DND-41 (cell line): ENCODE measurements at places on chromosomes 1 and 21.

DNA sequence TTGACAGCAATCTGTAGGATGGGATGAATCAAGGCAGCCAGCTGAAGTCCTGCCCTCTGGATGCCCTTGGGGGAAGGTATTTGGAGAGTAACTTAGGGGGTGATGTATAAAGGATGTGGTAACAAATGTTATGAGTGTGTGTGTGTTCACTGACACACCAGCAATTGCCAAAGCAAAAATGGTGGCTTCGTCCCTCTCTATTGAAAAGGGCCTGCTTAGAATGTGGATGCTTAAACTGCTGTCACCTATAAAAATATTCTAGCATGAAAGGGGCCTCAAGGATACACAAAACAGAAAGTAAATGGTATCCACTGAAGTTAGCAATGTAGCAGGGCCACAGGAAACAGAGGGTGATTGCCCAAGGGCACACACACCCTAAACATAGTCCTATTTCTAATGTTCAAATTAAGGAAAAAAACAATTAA, 15.1 kb upstream of the AIM2 start:
- DNase-seq: no peak

GRCh38 chr1:169879034-169879840, 14.5 kb downstream of the SCYL3 start:
- no peak for DNase-seq

GRCh38 chr1:24136956-24137539, 5.9 kb downstream of the IL22RA1 start:
- DNase-seq: no peak

GRCh38 chr1:38783640-38784229, 75.8 kb downstream of the RRAGC start:
- DNase-seq: no peak

- DNase-seq: no peak
Measured at GRCh38 chr1:170521818-170522217, 10.1 kb upstream of the GORAB start.

DNA sequence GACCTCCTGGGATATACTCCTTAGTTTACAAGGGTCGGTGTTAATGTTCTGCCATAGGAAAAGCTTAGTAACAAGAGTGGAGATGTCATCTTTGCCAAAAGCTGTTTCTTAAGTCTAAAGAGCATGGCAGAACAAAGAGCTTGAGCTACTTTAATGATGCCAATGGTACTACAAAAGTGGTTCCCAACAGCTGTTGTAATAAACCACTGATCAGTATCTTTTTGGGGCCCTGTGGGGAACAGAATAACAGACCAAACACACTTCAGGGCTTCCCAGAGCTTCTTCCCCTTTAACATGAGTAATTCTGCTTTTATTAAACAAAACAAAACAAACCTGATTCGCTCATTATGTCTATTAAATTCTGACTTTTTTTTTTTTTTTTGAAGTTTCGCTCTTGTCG, 116.3 kb downstream of the NCAM2 start:
- no peak for DNase-seq

- no peak for DNase-seq
Measured at GRCh38 chr1:116508085-116508983, 62.5 kb downstream of the CD58 start.

- DNase-seq: no peak
Measured at GRCh38 chr1:36279110-36279788, 26.9 kb upstream of the SH3D21 start.

- no peak for DNase-seq
Measured at GRCh38 chr21:45529785-45530422, 12.3 kb downstream of the SLC19A1 start.

- DNase-seq: no peak
Measured at GRCh38 chr1:80673935-80674597, 1126.7 kb upstream of the ADGRL2 start.

GRCh38 chr1:203124546-203125317, 2.8 kb upstream of the ADORA1 start:
- no peak for DNase-seq

DNA sequence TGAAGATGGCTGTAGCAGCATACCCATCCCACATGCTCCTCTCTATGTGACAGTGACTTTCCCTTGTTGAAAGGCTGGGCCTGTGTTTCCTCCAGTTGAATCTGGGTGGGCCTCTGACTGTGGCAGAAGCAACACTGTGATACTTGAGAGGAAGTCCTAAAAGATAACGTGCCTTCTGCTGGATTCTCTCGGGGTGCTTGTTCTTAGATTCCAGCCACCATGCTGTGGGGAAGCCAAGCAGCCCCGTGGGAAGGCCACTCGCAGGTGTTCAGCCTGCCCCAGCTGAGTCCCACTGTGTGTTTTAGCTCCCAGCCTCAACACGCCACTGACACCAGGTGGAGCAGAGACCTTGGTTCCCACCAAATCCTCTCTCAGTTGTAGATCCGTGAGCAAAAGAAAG, 31.5 kb downstream of the TRAPPC10 start:
- peak; percentile 37 for DNase-seq

DNA sequence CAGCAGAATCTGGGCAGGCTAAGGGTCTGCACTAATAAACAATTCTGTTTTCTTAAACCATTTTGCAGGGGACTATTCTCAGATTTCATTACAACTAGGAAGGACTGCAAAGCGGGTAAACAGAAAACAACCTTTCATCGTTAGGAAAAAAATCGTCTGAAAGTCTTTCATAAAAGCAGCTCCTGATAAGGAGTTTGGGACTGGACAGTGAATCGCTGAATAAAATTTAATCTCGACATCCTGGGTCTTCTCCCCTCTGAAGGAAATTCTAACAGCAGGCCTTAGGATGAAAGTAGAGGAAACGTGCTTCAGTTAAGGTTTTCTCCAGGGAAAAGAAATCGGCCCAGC, 471 bp upstream of the MTF2 start:
- DNase-seq: no peak

GRCh38 chr1:66069976-66070876, 277.5 kb downstream of the PDE4B start:
- no peak for DNase-seq

DNA sequence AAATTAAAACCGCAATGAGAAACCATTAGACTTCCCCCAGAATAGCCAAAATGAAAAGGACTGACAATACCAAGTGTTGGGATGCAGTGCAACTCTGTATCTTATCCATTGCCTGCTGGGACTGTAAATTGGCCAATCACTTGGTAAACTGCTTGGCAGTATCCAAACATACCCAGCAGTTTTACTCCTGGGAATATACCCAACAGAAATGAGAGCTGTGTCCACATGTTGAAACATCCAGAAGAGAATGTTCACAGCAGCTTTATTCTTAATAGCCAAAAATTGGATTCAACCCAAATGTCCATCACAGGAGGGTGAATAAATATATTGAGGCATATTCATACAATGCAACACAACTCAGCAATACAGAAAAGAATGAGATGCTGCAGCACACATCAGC, 13.7 kb upstream of the FAM20B start:
- no peak for DNase-seq

GRCh38 chr1:178630417-178630816, 94.6 kb upstream of the RALGPS2 start:
- no peak for DNase-seq

DNA sequence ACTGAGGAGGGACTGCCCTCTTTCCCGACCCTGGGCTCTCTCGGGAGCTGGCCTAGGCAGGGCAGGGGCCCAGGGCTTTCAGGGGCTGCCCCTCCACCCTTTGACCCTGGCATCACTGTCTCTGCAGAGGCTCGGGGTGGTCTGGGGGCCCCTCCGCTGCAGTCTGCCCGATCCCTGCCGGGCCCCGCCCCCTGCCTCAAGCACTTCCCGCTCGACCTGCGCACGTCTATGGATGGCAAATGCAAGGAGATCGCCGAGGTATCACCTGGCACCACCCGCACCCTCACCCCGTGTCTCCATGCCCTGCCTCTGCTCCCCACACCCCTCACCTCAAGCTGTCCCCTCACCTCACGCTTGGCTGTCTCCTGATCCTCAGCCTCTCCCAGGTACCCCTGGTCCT, 5.5 kb downstream of the AMPD2 start:
- DNase-seq: no peak

DNA sequence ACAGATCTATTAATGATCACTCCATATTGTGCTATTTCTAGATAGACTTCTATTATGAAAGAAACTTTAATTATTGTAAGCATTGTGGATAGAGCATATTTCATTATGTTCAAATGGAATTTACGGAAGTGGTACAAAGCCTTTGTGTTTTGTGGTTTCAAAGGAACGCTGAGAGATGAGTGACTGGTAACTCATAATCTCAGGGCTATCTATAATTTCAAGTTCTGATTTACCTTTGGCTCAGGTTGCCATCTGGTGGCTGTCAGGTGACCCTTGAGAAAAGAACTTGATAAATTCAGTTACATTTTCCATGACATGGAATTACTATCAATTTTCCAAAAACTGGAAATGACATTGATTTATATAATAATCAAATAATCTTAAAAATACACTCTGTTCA, 12.2 kb downstream of the NTNG1 start:
- DNase-seq: no peak

DNA sequence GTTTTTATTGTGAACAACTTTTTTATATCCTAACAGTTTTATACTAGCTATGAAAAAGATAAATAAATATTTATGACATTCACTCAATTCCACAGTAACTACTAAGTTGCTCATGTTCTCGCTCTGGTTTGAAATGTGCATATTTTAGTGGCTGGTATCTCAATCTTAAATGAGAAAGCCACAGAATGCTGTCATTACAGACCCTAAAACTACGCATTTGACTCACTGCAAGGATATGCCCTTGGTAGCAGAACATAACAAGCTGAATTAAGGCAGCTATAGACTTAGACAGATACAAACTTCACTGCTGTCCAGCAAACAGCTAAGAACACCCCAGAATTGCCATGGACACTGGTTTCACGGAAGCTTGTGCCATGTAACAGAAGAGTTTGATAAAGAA, 19.0 kb downstream of the DAB1 start:
- no peak for DNase-seq

DNA sequence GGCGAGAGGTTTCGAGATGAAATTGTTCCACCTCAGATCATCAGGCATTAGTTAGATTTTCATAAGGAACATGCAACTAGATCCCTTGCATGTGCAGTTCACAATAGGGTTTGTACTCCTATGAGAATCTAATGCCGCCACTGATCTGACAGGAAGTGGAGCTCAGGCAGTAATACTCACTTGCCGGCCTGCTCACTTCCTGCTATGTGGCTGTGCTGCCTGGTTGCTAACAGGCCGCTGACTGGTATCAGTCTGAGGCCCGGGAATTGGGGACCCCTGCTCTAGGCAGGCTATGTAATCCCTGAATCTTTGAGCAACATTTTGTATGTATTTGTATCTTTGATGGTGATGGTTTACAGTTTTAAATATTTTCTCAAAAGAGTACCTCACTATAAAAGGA, 32.5 kb downstream of the XKR8 start:
- peak; percentile 65 for DNase-seq

DNA sequence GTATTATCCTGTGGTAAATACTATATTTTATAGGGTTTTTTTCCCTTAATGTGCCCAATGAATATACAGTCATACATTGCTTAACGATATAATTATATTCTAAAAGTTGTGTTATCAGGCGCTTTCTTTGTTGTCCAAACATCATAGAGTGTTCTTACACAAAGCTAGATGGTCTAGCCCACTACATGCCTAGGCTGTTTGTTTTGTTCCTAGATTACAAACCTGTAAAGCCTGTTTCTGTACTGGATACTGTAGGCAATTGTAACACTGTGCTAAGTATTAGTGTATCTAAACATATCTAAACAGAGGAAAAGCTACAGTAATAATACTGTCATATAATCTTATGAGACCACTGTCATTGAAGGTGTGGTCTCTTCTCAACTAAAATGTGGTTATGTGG, 242.6 kb upstream of the C1orf105 start:
- no peak for DNase-seq

GRCh38 chr1:229150518-229150917, 120.4 kb upstream of the RAB4A start:
- DNase-seq: no peak

- no peak for DNase-seq
Measured at GRCh38 chr1:201711811-201712210, 117.1 kb upstream of the IPO9 start.

- no peak for DNase-seq
Measured at GRCh38 chr1:51990478-51990965, at the start of gene RAB3B. Gene RAB3B, minus strand, starts transcription at chr1:51990700. Its CDS starts 13,583 bp downstream, at chr1:51977117.

GRCh38 chr1:46194641-46195193, 3.5 kb downstream of the POMGNT1 start:
- no peak for DNase-seq

DNA sequence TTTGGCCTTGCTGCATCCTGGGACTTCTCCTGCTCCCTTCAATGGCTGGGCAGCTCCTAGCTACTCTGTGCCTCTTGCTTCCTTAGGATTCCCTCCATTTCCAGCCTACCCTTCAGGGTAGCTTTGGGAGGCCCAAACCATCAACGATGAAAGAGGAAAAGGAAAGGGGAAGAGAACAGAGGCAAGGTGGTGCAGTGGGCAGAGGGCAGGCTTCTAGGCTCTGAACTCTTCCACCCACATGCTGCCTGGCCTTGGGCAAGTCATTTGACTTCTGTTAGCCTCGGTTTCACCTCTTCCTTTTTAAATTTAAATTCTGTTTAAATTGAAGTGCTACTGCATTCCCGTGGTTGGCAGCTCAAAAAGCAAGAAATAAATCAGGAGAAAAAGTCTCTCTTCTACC, 5.7 kb upstream of the PPM1J start:
- no peak for DNase-seq

- no peak for DNase-seq
Measured at GRCh38 chr21:36743446-36743845, 44.5 kb downstream of the SIM2 start.

DNA sequence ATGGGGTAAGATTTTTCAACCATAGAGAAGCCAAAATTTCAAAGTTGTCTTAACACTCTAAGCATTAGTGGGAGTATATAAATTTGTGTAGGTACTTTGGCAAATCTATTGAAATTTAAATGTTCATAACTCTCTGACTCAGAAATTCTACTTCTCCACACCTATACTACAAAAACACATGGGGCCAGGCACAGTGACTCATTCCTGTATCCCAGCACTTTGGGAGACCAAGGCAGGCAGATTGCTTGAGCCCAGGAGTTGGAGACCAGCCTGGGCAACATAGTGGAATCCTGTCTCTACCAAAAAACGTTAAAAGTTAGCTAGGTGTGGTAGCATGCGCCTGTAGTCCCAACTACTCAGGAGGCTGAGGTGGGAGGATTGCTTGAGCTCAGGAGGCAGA, 41.3 kb upstream of the RAVER2 start:
- DNase-seq: no peak

- DNase-seq: no peak
Measured at GRCh38 chr1:89995598-89996449, 914 bp downstream of the ZNF326 start.

GRCh38 chr1:46220808-46221207, 17.7 kb downstream of the LURAP1 start:
- DNase-seq: no peak

- DNase-seq: no peak
Measured at GRCh38 chr1:231580874-231581273, 45.7 kb upstream of the DISC1 start.

DNA sequence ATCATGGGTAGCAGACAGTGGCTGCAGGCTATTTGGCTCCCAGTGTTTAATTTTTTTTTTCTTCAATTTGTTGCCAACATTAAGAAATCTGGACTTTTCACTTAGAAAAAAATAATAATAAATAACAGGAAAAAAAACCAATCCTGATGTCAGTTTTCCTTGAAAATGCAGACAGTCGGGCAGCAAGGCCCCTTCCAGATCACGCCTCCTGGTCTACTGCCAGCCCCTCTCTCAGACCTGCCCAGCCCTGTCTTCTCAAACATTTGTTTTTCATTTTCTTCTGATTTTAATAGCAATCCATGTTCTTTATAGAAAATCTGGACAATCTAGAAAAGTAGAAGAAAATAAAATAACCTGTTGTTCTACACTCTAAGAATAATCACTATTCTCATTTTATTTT, 15.5 kb downstream of the IFNGR2 start:
- DNase-seq: no peak

GRCh38 chr1:154460695-154461260, 41.2 kb upstream of the TDRD10 start:
- DNase-seq: no peak
